ENCODE measurements at places on chromosomes 11 and 22. TPM values are rescaled to one million over a fixed set of nuclear protein-coding genes. Genes with fewer than 3 reads are reported as not detected.
A peak's percentile ranks its signal among the peaks of the same experiment; 100 is the strongest.

Gene CEND1
- 0.40 TPM for total RNA-seq

Gene GPR83
- not detected for total RNA-seq

Gene SPON1
- 93.9 TPM for total RNA-seq

Gene CCDC116
- not detected for total RNA-seq

Gene C22orf42
- not detected for total RNA-seq

Gene OR51E1
- 1.0 TPM for total RNA-seq

- no peak for DNase-seq
Measured at GRCh38 chr11:34680918-34681586, 60.2 kb downstream of the EHF start.

- peak; percentile 84 for DNase-seq
Measured at GRCh38 chr22:42581762-42582716, 28.3 kb downstream of the SERHL2 start.

GRCh38 chr11:12196308-12196707, 85.9 kb downstream of the MICAL2 start:
- no peak for DNase-seq

- no peak for DNase-seq
Measured at GRCh38 chr11:4464216-4465159, 15.4 kb downstream of the OR52K2 start.

GRCh38 chr11:117488996-117489952, 161.6 kb downstream of the CEP164 start:
- DNase-seq = no peak

DNA sequence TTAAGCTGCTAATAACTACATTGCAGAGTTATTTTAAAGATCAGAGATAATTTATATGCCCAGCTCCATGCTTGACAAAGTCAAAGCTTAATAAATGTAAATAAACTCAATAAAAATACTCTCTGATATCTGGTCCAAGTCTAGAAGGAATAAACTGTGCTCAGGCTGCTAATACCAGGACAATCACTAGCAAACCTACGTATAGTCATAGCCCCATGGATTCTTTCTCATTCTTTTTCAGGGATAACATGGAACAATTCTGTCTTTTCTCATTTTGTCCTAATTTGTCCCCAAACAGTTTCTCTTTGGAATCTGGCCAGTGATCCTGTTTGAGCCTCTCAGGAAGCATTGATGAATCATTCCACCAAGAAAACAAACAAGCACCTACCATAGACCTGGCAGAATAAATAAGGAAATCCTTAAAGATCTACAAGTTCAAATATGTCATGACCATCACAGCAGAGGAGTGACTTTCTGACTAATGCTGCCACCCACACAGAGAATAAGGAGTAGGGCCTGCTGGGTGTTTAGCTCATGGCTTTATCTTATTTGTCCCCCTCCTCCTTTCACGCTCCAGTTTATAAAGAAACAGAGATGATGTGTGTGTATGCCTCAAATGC, 14.1 kb upstream of the B3GNT6 start:
- DNase-seq = no peak

DNA sequence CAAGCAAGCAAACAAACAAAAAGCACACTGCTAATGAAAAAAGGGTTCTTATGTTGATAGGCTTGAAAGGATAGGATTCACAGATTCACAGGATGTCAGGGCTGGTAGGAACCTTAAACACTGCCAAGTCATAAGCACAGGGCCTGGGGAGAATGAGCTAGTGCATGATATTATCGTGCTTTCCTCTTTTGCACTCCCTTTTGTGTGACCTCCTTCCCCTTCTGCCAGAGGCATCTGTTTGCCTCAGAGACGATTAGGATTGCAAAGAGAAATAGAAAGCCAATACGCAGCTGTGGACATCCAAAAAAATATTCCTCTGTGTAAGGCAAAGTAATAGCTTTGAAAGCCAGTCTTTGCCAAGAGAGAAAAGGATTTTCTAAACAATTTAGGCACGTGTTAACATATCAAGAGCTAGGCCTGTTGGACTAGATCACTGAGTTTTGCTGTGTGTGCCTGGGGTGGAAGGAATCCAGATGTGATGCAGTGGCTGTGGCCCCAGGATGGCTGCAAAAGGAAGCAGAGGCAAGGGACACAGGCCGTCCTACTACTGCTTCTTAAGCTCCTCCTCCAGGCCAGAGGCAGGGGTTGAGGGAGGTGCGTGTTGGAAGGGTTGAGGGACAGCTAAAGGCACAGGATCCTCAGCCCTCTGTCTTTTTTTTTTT, 30.6 kb downstream of the MCHR1 start:
- DNase-seq = no peak

DNA sequence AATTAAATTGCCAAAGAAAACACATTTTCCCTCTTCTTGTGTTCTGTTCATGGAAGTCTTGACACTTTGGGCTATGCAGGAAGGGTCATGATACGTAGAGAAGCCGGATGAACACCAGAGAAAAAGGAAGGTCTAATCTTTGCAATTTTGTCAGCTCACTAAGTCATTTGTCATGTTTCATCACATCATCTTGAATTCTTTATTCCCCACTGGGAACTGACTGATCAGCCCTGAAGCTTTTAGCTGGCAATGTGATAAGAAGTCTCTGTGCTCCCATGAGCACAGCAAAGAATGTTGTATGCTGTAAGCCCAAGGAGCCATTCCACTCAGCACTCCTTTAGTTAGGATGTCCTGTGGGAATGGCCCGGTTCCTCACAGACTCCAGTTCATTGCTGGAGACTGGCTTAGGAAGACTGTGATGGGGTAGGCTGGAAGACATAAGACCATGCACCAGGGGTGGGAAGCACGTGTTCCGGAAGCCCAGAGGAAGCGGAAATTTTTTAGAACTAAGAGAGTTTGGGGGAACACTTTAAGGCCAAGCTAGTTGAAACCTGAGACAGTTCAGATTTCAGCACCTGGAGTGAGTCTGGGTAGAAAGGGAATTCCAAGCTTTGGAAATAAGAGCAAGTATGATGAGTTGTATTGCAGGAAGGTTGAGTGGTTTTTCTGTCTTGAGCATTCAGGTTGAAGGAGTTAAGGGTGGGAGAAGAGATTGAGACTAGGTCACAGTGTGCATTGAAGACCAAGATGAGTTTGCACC, 306.7 kb upstream of the MTNR1B start:
- no peak for DNase-seq

GRCh38 chr22:30459181-30460052, 12.4 kb downstream of the SEC14L3 start:
- no peak for DNase-seq

- no peak for DNase-seq
Measured at GRCh38 chr22:23458663-23459541, 121.2 kb downstream of the IGLL1 start.

- no peak for DNase-seq
Measured at GRCh38 chr11:102345904-102346303, 1.1 kb upstream of the BIRC2 start.

DNA sequence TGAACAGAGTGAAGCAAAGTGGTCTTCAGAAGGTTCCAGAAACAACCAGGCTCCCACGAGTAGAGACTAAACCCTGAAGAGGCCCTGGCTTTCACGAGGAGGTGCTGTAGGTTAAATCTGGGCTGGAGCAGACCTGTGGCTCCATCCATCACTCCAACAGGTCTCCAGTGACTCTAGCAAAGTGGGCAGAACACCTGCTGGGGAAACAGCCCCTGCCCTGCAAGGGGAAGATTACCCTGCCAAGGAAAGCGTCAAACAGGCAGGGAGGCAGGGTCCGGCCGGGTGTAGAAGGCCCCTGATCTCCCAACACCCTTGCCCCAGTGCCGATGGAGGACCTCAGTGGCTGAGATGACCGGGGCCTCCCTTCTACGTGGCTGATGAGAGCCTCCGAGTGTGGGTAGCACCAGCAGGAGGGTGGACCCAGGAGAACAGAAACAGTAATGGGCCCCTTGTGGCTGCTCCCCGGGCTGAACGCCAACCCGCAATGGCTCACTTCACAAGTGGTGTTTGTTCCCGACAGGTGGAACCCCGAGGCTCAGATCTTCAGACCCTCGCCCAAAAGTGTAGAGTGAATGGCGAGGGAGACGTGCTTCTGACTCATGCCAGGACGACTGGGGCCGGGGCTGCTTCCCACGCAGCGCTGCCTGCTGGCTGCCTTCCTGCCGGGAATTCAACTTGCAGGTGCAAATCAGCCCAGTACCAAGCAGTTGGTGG, 112.0 kb downstream of the SHANK2 start:
- DNase-seq = no peak

- no peak for DNase-seq
Measured at GRCh38 chr11:134250675-134251074, 2.5 kb downstream of the THYN1 start.

GRCh38 chr22:45828841-45829240, 148.1 kb downstream of the WNT7B start:
- no peak for DNase-seq

GRCh38 chr22:17412232-17412631, 43.0 kb downstream of the CECR2 start:
- DNase-seq = no peak

GRCh38 chr11:124123622-124124021, 8.4 kb downstream of the VWA5A start:
- no peak for DNase-seq

DNA sequence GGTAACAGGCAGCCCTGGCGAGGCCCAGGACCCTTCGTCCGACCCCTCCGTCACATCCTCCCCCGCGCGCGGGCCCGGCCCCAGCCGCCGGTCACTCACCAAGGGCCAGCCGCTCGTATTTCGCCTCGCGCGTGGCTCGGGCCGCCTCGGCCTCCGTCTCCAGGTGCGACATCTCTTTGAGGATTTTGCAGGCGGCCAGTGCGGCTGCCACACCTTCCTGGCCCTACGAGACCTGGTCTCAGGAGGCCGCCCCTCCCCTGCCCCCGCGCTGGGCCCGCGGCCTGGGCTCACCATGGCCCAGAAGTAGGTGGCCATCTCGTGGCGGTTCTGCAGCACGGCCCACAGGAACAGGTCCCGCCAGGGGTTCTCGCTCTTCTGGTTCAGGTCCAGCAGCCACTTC, 14.1 kb downstream of the TSSC4 start:
- no peak for DNase-seq

DNA sequence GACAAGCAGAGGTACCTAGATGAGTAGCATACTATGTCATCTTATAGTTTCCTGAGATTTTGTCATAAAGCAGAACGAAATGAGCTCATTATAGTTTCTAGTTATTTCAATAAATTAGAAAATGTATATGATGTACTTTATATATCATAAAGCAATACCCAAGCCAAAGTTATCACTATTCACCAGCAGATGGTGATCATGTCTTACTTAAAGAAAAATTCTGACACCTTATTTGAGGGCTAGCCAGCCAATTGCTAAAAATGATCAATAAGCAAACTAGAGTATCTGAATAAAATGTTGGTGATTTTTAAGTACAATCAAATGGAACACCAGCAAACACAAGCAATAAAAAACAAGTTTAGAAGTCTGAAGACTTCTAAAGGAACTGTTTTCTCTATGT, 44.1 kb downstream of the RSF1 start:
- no peak for DNase-seq

GRCh38 chr11:85187992-85188391, 439.2 kb downstream of the DLG2 start:
- DNase-seq = no peak

DNA sequence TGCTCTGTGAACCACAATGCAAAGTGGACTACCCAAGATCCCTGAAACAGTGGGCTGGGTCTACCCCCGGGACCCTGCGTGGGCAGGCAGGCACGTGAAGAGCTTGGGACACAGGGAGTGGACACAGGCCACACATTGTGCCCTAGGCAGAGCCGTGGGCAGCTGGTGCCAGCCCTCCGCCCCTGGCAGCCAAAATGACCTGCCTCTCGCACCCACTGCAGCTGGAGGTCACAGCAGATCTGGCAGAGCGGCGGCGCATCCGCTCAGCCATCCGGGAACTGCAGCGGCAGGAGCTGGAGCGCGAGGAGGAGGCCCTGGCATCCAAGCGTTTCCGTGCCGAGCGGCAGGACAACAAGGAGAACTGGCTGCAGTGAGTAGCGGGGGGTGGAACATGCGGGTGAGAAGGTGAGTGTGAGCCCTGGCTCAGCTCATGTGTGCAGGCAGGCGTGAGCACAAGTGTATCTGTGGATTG, 6.7 kb downstream of the SMTN start:
- no peak for DNase-seq

- DNase-seq = no peak
Measured at GRCh38 chr11:12199231-12199948, 89.0 kb downstream of the MICAL2 start.

- DNase-seq = no peak
Measured at GRCh38 chr11:32029721-32030120, 61.2 kb upstream of the RCN1 start.

DNA sequence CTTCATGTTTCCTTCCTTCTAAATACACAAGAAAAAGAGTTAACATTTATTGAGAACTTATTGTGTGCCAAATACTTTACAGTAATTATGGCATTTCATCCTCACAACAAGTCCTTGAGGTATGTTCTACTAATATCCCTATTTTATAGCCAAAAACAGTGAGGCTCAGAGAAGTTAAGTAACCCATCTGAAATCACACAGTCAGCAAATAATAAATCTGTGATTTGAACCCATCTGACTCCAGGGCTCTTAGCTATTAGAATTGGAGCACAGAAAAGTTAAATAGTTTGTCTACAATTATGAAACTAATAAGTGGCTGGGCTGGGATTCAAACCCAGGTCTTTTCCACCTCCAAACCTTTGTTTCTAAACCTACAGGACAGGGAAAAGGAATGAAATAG, 36.5 kb upstream of the MYOD1 start:
- DNase-seq = no peak

GRCh38 chr11:46285594-46286033, 8.2 kb downstream of the CREB3L1 start:
- no peak for DNase-seq

GRCh38 chr11:14141676-14142075, 179.2 kb downstream of the SPON1 start:
- DNase-seq = no peak

DNA sequence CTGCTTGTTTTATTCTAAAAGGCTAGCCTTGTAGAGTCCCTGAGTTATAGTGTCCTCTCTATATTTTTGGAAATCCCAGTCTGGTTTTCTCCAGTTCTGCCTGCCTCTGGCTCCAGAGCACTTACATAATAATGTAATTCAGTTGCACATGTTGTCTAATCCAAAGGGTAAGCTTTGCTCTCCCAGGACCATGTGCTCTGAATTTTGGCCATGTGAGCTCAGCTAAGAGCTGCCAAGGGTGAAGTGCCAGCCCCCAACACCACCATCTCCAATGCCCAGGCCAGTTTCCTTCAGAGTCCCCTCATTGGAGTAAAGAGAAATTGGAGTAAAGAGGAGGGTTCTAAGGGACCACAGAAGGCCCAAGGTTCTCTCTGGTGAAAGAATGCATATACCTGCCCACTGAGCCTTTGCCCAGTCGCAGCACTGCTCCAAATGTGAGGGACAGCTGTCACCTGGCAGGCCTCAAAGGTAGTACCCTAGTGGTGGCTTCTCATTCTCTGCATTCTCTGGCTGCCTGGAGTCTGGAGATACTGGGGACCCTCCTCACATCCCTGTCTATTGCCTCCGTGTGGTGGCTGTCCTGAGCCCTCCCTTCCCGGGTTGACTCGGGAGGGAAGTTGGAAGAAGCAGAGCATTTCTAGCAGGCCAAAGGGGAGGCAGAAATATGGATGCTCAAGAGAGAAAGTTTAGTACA, 4.9 kb downstream of the CRY2 start:
- DNase-seq = no peak

- DNase-seq = peak; percentile 70
Measured at GRCh38 chr22:37199760-37200108, 11.7 kb upstream of the C1QTNF6 start.

- DNase-seq = no peak
Measured at GRCh38 chr22:24737582-24737981, 36.9 kb downstream of the PIWIL3 start.
